K562 (cell line): ENCODE measurements at places on chromosomes 1 and 21.

DNA sequence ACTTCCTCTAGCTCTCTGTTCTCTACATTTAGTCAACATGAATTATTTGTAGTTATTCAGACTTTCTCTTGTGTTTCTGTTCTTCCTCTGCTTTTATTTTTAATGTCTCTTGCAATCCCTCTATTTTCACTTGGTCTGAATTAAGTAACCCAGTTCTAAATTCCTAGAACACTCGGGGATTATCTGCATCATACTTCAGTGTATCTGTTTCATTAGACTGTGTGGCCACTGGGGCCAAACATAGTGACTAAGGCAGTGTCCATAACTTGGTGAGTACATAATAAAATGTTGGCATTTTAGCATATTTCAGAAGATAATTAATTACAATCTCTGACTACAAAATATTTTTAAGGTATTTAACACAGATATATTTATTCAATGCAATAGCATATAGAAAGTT lies 1087.2 kb upstream of the B3GALT2 start:
- DNase-seq, result no peak

DNA sequence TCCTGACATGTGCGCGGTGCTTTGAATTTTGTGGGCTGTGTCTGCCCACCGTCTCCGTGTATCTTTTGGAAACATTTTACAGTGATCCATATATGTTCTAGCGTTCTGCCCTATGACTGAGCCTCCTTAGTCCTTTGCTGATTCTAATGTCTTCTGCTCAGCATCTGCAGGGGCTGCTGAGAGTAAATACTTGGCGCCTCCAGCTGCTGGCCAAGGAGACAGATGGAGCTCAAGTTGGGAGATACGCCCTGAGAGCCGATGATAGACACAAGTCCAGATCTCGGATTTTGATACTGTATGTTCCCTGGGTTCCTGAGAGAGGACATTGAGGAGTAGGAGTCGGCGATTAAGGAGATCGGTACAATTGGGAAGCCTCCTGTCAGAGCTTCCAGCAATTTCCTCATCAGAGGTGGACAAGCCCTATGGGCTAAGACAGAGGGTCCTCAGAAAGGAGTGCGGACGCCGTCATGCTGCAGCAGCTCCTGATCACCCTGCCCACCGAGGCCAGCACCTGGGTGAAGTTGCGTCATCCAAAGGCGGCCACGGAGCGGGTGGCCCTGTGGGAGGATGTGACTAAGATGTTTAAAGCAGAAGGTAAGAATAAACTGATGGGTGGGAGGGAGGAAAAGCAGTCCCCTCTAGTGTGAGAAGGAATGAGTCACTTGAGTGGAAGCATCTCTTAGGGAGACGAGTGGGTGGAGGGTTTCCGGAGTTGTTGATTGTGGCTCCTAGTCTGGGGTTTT lies 390 bp downstream of the ZFP69B start:
- DNase-seq, result peak; percentile 69

GRCh38 chr21:15001113-15001512 lies 63.7 kb downstream of the NRIP1 start:
- no peak for DNase-seq

DNA sequence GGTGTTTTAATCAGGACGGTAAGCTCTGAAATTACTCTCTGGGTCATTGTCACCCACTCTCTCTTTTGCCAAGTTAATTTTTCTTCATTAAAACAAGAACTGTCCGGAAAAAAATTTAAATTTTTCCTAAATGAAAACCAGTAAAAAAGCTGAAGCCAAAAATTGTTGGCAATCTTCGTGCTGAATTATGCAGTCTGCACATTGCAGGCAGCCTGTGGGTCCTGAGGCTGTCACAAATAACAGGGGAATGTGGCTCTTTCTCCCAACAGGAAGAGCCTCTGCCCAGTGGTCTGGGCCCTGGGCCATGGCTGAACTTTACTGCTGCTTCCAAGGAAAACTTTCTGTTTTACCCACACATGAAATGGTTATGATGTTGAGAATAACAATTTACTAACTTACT lies 153.9 kb upstream of the SPAG17 start:
- no peak for DNase-seq
